ENCODE measurements at places on chromosomes 2 and 18.
A peak's percentile ranks its signal among the peaks of the same experiment; 100 is the strongest.

DNA sequence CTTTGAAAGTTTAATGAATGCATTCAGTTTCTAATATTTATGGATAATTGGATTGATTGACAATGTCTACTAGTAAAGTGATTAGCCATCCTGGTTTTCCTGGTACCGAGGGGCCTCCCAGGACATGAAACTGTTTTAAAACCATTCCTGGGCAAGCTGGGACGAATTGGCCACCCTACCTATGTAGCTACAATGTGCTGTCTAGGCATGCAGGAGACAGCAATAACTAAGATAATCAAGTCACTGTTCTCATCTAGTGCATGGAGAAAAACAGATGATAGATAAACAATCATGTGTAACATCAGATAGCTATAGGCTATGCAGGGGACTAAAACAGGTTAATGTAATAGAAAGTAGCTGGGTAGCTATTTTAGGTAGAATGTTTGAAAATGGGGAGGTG lies 67.1 kb downstream of the PMAIP1 start:
- H3K27ac ChIP-seq: no peak overlapping the region
- H3K36me3 ChIP-seq: no peaks in the 10 kb centered on the region
- no peak for DNase-seq
- peaks cover 13% of the 10 kb centered on the region for H3K4me1 ChIP-seq
- H3K27me3 ChIP-seq: peaks cover 34% of the 10 kb centered on the region

DNA sequence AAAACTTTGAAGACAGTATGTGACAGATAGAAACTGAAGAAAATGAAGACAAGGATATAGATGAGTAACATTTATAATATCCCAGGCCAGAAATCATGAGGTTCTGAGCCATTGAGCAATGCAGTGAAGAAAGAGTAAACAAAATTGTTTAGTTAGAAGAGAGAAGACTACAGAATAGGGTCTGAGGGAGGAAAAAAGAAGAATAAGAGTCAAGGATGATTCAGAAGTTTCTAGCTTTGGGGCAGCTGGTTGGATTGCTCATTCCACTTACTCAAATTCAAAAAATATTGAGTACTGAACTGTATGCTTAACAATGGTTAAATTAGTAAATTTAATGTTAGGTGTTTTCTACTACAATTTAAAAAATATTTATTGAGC lies 155.0 kb upstream of the OTX1 start:
- H3K4me1 ChIP-seq: no peaks in the 10 kb centered on the region
- H3K4me3 ChIP-seq: no peak overlapping the region
- no peaks in the 10 kb centered on the region for H3K27me3 ChIP-seq
- H3K36me3 ChIP-seq: no peaks in the 10 kb centered on the region
- DNase-seq: no peak
- H3K27ac ChIP-seq: no peak overlapping the region

GRCh38 chr2:25315316-25315680 lies 26.4 kb downstream of the DNMT3A start:
- peak overlapping the region; percentile 78 for H3K27ac ChIP-seq
- peaks cover 9% of the 10 kb centered on the region for H3K36me3 ChIP-seq
- peaks cover 64% of the 10 kb centered on the region for H3K4me1 ChIP-seq
- H3K27me3 ChIP-seq: no peaks in the 10 kb centered on the region
- H3K4me3 ChIP-seq: no peak overlapping the region

GRCh38 chr2:233130481-233131020 lies 70.4 kb downstream of the INPP5D start:
- no peaks in the 10 kb centered on the region for H3K27me3 ChIP-seq
- no peak for DNase-seq
- H3K27ac ChIP-seq: peak overlapping the region; percentile 48

DNA sequence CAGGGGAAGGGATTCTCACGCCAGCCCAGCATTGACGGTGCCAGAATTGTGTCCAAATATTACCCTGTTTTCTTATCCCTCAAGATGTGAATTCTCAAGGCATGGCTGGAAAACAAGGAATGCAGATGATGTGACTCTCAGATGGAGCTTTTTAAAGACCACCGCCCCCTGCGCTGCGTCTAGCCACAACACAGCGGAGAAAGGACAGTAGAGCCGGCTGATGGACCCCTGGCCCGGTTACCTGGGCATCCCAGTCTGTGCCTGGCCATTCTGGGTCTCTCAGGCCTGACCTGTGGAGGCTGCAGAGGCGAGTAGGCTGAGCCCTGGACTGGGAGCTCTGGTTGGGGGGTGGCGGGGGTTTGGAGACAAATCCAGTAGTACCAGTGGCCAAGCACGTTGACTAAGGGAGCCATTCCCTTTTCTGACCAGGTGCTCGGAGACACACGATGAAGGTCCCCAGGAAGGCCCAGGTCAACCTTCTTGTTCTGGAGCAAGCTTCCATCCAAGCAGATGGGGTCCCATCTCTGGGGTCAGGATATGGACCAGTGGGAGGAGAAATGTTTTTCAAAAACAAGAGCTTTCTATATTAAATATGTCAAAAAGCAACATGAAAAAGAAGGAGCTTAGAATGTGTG lies 5.3 kb downstream of the CAPN13 start:
- peaks cover 7% of the 10 kb centered on the region for H3K4me1 ChIP-seq
- no peak overlapping the region for H3K27ac ChIP-seq
- no peak overlapping the region for H3K4me3 ChIP-seq
- no peak for DNase-seq
- no peaks in the 10 kb centered on the region for H3K36me3 ChIP-seq

- no peak overlapping the region for H3K4me3 ChIP-seq
- H3K27me3 ChIP-seq: peaks cover 13% of the 10 kb centered on the region
- peaks cover 1% of the 10 kb centered on the region for H3K36me3 ChIP-seq
Observed at GRCh38 chr2:200788121-200788718, 23.5 kb upstream of the BZW1 start.

DNA sequence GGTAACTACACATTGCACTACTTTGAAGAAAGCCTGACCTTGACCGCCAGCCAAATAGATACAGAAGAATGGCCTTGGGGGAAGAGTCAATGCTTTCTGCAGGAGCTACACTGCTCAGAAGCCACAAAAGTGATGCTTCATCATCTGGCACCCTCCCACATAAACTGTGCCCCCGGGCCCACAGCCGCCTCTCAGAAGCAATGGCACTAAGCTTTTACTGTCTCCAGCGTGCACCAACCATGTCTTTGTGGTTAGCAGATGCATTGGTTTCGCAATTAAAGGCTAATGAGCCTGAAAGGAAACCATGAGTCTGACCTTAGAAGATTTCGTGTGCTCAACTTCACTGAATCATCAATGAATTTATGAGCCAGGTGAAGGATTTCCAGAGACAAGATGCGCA lies 209.4 kb upstream of the TRIB2 start:
- DNase-seq: peak; percentile 78
- H3K27ac ChIP-seq: peak overlapping the region; percentile 62
- H3K27me3 ChIP-seq: no peaks in the 10 kb centered on the region
- peaks cover 22% of the 10 kb centered on the region for H3K36me3 ChIP-seq

- H3K4me1 ChIP-seq: peaks cover 28% of the 10 kb centered on the region
- no peak overlapping the region for H3K4me3 ChIP-seq
- DNase-seq: no peak
- no peak overlapping the region for H3K27ac ChIP-seq
- no peaks in the 10 kb centered on the region for H3K27me3 ChIP-seq
- H3K36me3 ChIP-seq: peaks cover 31% of the 10 kb centered on the region
Observed at GRCh38 chr2:47152803-47153202, 2.3 kb downstream of the STPG4 start.

DNA sequence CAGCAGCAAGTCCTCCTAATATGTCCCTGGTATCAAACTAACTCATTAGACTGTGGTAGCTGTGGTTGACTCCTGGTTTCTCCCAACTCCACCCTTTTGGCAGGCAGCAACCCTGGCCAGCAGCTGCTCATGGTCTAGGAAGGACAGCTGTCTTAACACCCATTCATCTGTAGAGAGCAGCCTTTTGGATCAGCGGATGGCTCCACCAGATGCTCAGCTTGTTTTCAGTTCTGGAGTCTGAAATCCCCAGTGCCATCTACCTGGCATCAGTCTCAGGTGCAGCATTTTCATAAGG lies 100.5 kb downstream of the SPOPL start:
- no peak for DNase-seq
- H3K4me3 ChIP-seq: no peak overlapping the region
- H3K27ac ChIP-seq: no peak overlapping the region

- H3K36me3 ChIP-seq: peaks cover 15% of the 10 kb centered on the region
- no peak for DNase-seq
- no peaks in the 10 kb centered on the region for H3K27me3 ChIP-seq
Observed at GRCh38 chr2:42268528-42269151, 92.4 kb downstream of the COX7A2L start.

GRCh38 chr2:156189143-156189542 lies 143.4 kb downstream of the NR4A2 start:
- no peaks in the 10 kb centered on the region for H3K4me1 ChIP-seq
- DNase-seq: no peak
- no peaks in the 10 kb centered on the region for H3K36me3 ChIP-seq
- no peak overlapping the region for H3K4me3 ChIP-seq
- peaks cover 5% of the 10 kb centered on the region for H3K27me3 ChIP-seq

DNA sequence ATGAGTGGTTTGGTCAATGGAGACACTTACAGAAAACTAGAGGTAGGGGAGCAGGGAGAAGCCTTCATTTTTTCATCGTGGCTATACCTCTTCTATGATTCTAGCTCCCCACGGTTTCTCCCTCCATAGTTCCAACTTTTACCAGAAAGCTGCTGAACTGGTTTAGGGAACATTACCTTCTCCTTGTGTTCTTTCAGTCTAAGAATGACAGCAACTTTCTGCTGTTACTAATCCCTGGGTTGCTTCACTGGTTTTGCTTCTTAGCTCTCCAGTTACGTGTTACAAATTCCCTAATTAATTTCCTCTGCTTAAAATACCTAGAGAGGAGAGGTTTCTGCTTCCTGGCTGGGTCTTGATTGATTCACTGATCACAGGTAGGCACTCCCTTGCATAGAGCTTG lies 499.9 kb downstream of the SLC4A3 start:
- no peaks in the 10 kb centered on the region for H3K27me3 ChIP-seq
- no peak for DNase-seq
- no peaks in the 10 kb centered on the region for H3K36me3 ChIP-seq
- no peaks in the 10 kb centered on the region for H3K4me1 ChIP-seq
- no peak overlapping the region for H3K4me3 ChIP-seq

- no peak for DNase-seq
- no peak overlapping the region for H3K27ac ChIP-seq
Observed at GRCh38 chr18:37578886-37579513, 13.4 kb upstream of the CELF4 start.

GRCh38 chr2:148244593-148245292 lies 223.9 kb downstream of the MBD5 start:
- no peak for DNase-seq
- H3K27me3 ChIP-seq: no peaks in the 10 kb centered on the region
- H3K27ac ChIP-seq: no peak overlapping the region
- H3K36me3 ChIP-seq: peaks cover 12% of the 10 kb centered on the region
- no peaks in the 10 kb centered on the region for H3K4me1 ChIP-seq
- H3K4me3 ChIP-seq: no peak overlapping the region

- H3K27ac ChIP-seq: no peak overlapping the region
- no peaks in the 10 kb centered on the region for H3K27me3 ChIP-seq
- DNase-seq: no peak
- no peak overlapping the region for H3K4me3 ChIP-seq
Observed at GRCh38 chr18:31920277-31920676, 22.7 kb downstream of the TRAPPC8 start.

DNA sequence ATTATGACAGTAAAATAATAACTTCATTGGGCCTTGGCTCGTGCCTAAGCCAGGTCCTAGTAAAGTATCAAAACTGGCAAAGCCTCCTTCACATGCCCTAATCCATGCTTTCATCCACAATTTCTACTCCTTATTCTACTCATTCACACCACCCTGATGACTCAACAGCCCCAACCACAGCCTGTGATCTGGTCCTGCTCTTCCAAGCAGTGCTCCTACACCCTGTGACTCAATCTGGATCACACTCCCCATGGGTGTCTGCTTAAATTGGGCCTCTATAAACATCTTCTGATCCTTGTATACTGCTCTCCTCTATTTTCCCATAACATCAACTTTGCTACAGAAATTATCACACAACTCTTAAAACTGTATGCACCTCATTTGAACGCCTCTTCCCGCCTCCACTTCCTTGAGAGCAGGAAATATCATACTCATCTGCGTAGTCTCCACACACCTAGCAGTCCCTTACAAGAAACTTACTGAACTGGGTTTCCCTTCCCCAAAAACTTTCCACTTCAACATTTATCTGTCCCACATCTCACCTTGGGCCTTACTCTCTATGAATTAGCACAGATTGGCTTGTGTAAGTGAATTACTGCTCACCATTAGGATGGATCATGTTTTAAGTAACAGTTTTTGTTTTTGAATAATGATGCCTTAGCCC lies 15.9 kb downstream of the GTF3C3 start:
- peak overlapping the region; percentile 52 for H3K27ac ChIP-seq
- H3K27me3 ChIP-seq: no peaks in the 10 kb centered on the region
- no peak overlapping the region for H3K4me3 ChIP-seq

DNA sequence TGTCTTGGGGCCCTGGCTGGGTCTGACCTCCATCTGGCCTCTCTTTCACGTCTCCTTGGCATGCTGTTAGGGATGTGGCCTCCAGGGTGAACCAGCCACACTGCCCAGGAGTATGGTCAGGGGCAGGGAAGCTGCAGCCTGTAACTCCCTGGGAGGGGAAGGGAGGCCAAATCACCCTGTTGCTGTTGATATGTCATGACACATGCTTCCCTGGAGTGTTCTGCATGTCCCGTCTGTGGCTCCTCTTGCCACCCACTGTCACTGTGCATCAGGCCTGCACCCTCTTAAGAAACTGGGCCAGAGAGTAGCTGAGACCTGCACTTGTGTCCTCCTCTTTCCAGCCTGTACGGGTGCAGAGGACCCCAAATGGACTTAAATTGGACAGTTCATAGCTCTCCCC lies 221.3 kb downstream of the FHOD3 start:
- H3K4me1 ChIP-seq: no peaks in the 10 kb centered on the region
- H3K4me3 ChIP-seq: no peak overlapping the region
- no peak for DNase-seq
- no peak overlapping the region for H3K27ac ChIP-seq
- H3K27me3 ChIP-seq: peaks cover 14% of the 10 kb centered on the region
- no peaks in the 10 kb centered on the region for H3K36me3 ChIP-seq

- no peak for DNase-seq
- H3K36me3 ChIP-seq: no peaks in the 10 kb centered on the region
- no peaks in the 10 kb centered on the region for H3K27me3 ChIP-seq
Observed at GRCh38 chr2:67318031-67318430, 79.1 kb upstream of the ETAA1 start.

- H3K36me3 ChIP-seq: peaks cover 28% of the 10 kb centered on the region
- DNase-seq: peak; percentile 22
- peaks cover 57% of the 10 kb centered on the region for H3K4me1 ChIP-seq
- H3K27me3 ChIP-seq: peaks cover 10% of the 10 kb centered on the region
Observed at GRCh38 chr2:8316356-8316755, 365.5 kb upstream of the ID2 start.

- no peaks in the 10 kb centered on the region for H3K36me3 ChIP-seq
- no peak for DNase-seq
- H3K27ac ChIP-seq: no peak overlapping the region
- peaks cover 4% of the 10 kb centered on the region for H3K4me1 ChIP-seq
- no peaks in the 10 kb centered on the region for H3K27me3 ChIP-seq
- H3K4me3 ChIP-seq: no peak overlapping the region
Observed at GRCh38 chr2:207840101-207840500, 70.4 kb upstream of the FZD5 start.

- H3K36me3 ChIP-seq: no peaks in the 10 kb centered on the region
- no peak overlapping the region for H3K4me3 ChIP-seq
- H3K4me1 ChIP-seq: peaks cover 31% of the 10 kb centered on the region
- no peak for DNase-seq
- H3K27me3 ChIP-seq: peaks cover 10% of the 10 kb centered on the region
- H3K27ac ChIP-seq: no peak overlapping the region
Observed at GRCh38 chr2:241511091-241511741, 2.8 kb upstream of the STK25 start.

Data from activated CD8-positive, alpha-beta memory T cell treated with anti-CD3 and anti-CD28 coated beads, Interleukin-2, amount 10 ng/mL, durations not matched to agents 7 days and 5 days (primary cell).